ENCODE measurements at places on chromosomes 3 and 15.

GRCh38 chr3:133476971-133477375 is 77.1 kb downstream of the BFSP2 start:
- no peak for DNase-seq

GRCh38 chr3:150124142-150124541 is 153.4 kb upstream of the PFN2 start:
- DNase-seq, result no peak

DNA sequence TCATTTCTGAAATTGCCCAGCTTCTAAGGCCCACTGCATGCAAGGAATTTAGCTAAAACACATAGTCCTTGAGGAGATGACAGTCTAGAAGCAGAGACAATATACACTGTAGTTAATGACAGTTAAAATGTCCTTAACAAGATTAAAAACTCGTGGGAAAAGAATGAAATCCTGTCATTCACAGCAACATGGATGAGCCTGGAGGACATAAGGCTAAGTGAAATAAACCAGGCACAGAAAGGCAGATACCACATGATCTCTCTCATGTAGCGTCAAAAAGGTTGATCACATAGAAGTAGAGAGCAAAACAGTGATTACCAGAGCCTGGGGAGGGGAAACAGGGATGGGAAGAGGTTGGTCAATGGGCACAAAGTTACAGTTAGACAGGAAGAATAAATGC is 36.3 kb upstream of the GOLGA8J start:
- DNase-seq, result no peak

DNA sequence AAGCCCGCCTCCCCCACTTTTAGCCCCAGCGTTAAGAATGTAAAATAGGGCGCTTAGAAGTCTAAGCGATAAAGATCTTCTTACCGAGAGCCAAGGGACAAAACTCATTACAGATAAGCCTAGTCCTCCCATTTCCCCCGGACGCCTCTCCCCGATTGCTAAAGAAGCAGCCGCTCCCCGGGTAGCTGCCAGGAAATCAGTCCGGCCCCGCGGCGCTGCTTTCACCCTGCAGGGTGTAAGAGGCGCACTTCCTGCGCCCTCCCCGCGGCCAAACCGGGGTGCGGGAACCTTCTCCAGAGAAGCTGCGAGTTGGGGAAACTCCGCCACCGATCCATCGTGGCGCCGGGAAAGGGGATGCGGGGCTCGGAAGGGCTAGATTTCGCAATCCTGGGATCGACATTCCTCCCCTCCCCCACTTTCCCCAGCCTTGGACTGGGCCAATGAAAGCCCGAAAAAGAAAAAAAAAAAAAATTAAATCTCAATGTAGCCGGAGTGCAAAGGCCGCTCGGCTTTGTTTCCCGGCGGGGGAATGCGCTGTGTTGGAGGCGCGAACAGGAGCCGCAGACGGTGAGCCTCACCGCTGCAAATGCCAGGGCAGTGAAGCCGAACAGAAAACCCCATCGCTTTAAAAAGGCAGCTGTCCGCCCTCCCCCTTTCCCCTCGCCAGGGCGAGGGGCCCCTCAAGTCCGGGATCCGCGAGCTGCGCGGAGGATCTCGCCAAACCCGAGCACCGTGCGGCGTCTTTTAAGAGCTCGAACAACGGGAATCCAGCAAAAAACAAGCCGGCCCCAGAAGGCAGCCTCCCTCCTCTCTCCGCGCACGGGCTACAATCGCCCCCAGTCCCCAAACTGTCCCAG is 626 bp upstream of the PTPRG start:
- no peak for DNase-seq

GRCh38 chr3:169295126-169295525 is 368.4 kb downstream of the MECOM start:
- no peak for DNase-seq

GRCh38 chr3:55006244-55006676 is 78.4 kb upstream of the LRTM1 start:
- no peak for DNase-seq

GRCh38 chr3:27193056-27193455 is 176.1 kb downstream of the NEK10 start:
- DNase-seq, result no peak

DNA sequence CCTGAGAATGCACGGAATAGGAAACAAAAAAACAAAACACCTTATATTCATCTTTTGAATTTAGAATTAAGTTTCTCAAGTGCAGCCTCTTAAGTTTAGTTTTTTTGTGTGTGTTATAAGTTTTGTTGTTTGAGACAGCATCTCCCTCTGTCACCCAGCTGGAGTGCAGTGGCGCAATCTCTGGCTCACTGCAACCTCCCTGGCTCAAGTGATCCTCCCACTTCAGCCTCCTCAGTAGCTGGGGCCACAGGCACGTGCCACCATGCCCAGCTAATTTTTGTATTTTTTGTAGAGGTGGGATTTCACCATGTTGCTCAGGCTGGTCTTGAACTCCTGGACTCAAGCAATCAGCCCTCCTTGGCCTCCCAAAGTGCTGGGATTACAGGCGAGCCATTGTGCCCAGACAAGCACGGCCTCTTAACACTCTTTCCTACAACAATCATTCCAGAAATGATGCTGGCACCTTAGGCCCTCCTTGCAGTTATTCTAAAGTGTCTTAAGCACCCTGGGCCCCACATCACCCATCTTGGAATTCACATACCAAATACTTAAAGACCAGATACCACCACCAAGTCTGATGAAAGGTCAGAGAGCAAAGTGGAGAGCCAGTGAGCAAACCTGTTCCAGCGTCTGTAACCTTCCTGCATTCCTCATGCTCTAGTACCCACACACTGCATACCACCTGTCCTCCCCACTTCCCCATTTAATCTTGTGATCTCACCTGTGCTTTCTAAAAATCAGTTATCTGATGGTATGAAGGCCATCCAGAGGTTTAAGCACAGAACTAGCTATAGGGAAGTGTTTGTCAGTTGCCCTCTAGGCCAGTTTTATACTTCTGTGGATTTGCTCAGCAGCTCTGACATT is 6.9 kb upstream of the SPG11 start:
- DNase-seq, result no peak

DNA sequence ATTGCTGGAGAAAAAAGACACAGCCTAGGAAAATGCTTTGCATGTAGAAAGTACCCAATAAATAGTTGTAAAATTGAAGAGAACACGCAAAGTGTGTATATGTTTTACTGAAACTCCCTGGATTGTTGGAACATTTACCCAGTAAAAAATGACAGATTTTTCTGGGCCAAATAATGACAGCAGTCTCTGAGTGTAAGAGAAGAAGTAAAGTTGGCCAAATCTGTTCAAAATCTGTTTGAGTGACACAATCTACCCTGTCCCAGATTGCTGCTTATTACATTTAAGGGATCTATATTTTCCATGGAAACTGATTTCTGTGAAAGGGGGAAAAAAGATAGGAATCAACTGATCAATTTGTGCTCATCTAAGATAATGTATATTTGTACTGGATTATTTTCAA is 267.9 kb downstream of the TUSC7 start:
- DNase-seq, result no peak

DNA sequence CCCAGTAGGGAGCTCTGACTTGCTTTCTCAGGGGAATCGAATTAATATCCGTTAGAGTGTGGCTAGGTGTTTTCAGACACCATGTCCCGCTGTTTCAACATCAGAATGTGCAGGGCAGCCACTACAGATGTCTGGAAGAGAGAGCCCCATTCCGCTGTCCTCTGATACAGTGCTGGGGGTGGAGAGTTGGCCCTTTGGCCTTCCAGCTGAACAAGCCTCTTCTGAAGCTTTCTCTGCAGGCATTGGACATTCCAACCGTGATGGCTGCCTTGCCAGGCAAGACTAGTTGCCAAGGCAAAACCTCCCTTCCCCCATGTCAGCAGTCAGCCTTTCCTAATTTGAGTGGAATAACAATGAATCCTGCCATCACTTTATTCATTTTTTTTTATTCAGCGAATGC is 1.5 kb downstream of the FAH start:
- DNase-seq, result no peak

DNA sequence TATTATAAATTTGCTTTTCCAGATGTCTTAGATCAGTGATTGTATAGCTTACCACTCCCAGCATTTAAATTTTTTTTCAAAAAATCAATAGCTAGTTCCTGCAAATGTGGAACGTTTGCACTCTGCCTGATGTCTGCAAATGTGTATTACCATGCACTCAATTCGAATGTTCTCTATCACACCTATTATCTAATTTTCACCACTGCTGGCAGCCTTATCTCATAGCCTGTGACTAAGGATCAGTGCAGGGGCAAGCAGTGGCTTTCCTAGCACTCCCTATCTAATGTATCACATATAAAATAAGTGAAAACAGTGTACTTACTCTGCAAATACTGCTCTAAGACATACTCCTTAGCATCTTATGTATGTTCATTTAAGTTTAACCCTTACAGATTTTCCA is 196.3 kb upstream of the PLSCR5 start:
- no peak for DNase-seq

DNA sequence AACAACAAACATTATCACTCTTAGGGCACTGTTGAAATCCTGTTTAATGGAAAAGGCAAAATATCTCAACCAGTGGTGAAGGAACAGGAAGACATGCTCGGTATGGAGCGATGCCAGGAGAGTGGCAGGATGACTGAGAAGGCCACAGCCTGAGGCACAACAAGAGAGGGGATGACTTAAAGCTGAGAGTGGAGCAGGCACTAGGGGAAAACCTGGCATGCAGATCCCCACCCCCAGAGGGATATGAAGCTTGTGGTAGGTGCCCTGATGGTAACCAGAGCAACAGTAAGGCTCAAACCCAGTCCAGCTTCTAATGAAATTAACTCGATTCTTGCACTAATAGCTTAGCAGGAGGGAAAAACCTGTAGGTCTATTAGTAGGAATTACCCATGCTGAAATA is 40.4 kb downstream of the LYSMD4 start:
- no peak for DNase-seq

DNA sequence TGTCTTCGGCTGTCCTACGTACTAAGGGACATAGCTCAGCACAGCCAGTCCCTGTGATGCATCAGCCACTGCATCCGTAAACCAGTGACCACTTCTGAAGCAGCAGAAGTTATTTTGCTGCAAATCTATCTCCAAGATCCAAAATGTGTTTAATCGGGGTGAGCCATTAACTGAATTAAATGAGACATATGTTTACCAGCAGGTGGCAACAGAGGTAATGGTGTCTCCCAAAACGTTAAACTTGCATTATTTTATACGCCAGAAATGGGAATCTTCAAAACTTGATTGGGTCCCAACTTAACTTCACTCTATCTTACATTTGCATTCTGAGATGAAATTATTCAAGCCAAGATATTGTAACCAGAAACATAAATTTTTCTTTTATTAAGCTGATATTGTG is 75.3 kb upstream of the BOC start:
- no peak for DNase-seq

- DNase-seq, result no peak
Measured at GRCh38 chr3:99960941-99961340, 143.3 kb downstream of the CMSS1 start.

DNA sequence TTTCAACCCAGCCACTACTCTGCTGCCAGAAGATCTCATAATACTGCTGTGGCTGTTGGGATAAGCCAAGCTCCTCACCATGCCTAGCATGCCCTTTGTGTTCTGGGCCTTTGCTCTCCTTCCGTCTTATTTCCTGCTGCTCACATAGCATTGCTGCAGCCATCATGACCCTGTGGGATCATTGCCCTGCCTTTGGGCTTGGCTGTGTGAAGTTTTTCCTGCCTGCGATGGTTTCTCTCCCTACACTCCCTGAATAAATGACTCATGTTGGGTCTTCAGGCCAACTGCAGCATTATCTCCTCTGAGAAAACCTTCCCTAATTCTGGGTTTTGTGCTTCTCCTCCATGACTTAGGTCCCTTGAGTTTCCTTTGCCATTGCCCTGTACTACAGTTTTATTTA is 20.8 kb upstream of the TRA2B start:
- DNase-seq, result no peak

GRCh38 chr3:123283657-123284398 is 82.1 kb downstream of the SEC22A start:
- no peak for DNase-seq

DNA sequence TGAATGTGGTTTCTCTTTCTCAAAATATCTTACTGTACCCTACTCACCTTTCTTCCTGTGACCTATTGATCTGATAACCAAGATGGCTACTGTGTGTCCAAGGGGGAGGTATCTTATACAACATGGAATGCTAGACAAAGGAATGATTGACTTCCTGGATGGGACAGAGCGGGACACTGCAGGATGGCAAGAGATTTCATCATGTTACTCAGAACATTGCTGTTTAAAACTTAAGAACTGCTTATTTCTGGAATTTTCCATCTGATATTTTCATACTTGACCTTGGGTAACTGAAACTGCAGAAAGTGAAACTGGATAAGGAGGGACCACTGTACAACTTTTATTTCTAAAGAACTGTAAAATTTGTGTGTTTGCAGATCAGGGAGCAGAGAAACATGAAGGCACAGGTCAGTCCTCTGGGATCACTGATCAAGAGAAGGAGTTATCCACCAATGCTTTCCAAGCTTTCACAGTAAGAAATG is 18.5 kb downstream of the CNOT10 start:
- DNase-seq, result no peak

GRCh38 chr15:95864467-95864886 is 466.0 kb upstream of the NR2F2 start:
- no peak for DNase-seq

- no peak for DNase-seq
Measured at GRCh38 chr3:68256635-68257223, 602.3 kb upstream of the SUCLG2 start.

DNA sequence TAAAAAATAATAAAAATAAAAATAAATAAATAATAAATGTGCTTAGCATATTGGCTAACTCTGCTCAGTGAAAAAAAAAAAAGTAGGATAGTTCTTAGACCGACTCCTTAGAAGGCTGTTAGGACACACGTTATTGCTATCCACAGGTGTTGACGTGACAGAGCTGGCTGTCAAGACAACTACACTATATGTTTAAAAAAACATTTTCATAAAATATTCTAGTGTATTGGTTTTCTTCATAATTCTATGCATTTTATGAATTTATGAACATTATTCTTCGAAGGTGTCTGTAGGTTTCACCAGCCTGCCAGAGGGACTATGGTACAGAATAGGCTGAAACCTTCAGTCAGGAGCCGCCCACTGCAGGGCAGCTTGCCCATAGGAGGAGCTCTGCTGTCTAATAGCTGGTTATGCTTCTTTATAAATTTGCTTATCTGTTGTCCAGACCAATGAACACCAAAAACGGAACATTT is 9.2 kb downstream of the TM4SF1 start:
- DNase-seq, result no peak

- DNase-seq, result no peak
Measured at GRCh38 chr15:72482275-72482674, 8.1 kb downstream of the ARIH1 start.

DNA sequence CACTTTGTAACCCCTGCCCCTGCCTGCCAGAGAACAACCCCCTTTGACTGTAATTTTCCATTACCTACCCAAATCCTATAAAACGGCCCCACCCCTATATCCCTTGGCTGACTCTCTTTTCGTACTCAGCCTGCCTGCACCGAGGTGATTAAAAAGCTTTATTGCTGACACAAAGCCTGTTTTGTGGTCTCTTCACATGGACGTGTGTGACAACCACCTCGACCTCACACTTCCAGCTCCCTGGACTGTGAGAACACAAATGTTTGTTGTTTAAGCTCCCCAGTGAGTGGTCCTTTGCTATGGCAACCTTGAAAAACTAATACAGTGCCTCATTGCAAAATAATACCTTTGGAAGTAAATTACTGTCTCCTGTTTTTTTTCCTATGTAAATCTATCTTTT is 299.2 kb upstream of the POU1F1 start:
- DNase-seq, result no peak

All from stimulated activated CD8-positive, alpha-beta memory T cell treated with anti-CD3 and anti-CD28 coated beads, Interleukin-7, amount 100 ng/mL, for 1 hour (primary cell).